ENCODE measurements at places on chromosomes 12 and 14. TPM values are rescaled to one million over a fixed set of nuclear protein-coding genes. Genes with fewer than 3 reads are reported as not detected.

The ZC2HC1C gene
- total RNA-seq: 1.8 TPM

The BATF gene
- total RNA-seq: not detected

The HOXC11 gene
- total RNA-seq: not detected

The FAM181A gene
- total RNA-seq: not detected

The C12orf56 gene
- total RNA-seq: 3.3 TPM

The BBOF1 gene
- 4.4 TPM for total RNA-seq

All from uterine smooth muscle cell (primary cell).